ENCODE measurements at places on chromosomes 5 and 9. TPM values are rescaled to one million over a fixed set of nuclear protein-coding genes. Genes with fewer than 3 reads are reported as not detected.

PCDHGA7 gene
- total RNA-seq, result 1.9 TPM

TXNDC8 gene
- total RNA-seq, result not detected

- H3K36me3 ChIP-seq, result peaks cover 34% of the 10 kb centered on the region
- no peaks in the 10 kb centered on the region for H3K27me3 ChIP-seq
- peak overlapping the region; percentile 100 for H3K27ac ChIP-seq
- no peak for DNase-seq
- peak overlapping the region; percentile 78 for H3K4me3 ChIP-seq
Observed at GRCh38 chr9:72362118-72362531, 2.9 kb downstream of the ZFAND5 start.

DNA sequence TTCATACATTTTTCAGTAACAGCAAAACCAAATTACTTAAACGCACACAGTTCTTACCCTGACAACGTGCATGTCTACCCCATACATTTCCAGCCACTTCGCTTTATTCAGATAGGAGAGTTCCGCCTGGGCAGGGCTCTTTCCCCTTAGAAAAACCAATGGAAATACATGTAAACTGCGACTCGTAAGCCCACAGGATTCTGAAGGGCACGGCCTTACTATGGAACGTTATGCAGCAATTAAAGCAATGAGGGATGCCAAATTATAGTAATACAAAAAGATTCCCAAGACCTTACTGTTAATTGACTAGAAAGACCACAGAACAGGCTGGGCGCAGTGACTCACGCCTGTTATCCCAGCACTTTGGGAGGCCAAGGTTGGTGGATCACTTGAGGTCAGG, 64.5 kb downstream of the EPB41L4B start:
- no peaks in the 10 kb centered on the region for H3K36me3 ChIP-seq
- H3K4me1 ChIP-seq, result peaks cover 9% of the 10 kb centered on the region
- no peak for DNase-seq
- H3K4me3 ChIP-seq, result no peak overlapping the region
- no peak overlapping the region for H3K27ac ChIP-seq
- no peaks in the 10 kb centered on the region for H3K27me3 ChIP-seq

- H3K4me3 ChIP-seq, result no peak overlapping the region
- H3K27ac ChIP-seq, result no peak overlapping the region
- no peak for DNase-seq
- no peaks in the 10 kb centered on the region for H3K36me3 ChIP-seq
- no peaks in the 10 kb centered on the region for H3K4me1 ChIP-seq
- no peaks in the 10 kb centered on the region for H3K27me3 ChIP-seq
Observed at GRCh38 chr9:14935106-14935751, 25.0 kb upstream of the FREM1 start.

LCP2 gene
- total RNA-seq, result 82.9 TPM

DNA sequence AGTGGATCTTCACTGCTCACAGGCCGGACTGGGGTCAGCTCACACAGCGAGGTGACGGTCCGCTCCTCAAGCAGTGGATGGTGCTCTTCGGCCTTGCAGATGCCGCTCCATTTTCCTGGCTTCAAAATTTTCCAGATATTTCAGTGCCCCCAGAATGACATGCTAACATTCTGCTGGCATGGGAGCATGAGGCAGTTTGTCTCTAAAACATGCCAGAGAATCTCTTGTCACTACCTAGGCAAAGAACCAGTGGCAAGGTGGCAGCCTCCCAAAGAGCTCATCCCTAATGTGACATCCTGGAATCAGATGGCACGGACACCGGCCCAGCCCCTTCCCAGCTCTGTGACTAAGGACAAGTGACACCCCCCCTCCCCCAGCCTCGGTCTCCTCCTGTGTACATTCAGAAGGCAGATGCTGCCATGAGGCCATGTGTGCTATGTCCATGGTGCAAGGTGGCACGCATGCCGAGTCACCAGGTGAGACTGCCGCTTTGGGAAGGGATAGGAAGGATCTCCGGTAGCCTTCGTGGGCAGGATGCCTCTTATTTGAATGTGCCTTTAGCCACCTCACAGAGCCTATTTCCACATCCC, 2.7 kb downstream of the S1PR3 start:
- H3K27ac ChIP-seq, result no peak overlapping the region
- no peak for DNase-seq
- H3K4me1 ChIP-seq, result peaks cover 33% of the 10 kb centered on the region
- H3K36me3 ChIP-seq, result no peaks in the 10 kb centered on the region
- H3K27me3 ChIP-seq, result peaks cover 11% of the 10 kb centered on the region
- peak overlapping the region; percentile 66 for H3K4me3 ChIP-seq

POLK gene
- 39.6 TPM for total RNA-seq

DNA sequence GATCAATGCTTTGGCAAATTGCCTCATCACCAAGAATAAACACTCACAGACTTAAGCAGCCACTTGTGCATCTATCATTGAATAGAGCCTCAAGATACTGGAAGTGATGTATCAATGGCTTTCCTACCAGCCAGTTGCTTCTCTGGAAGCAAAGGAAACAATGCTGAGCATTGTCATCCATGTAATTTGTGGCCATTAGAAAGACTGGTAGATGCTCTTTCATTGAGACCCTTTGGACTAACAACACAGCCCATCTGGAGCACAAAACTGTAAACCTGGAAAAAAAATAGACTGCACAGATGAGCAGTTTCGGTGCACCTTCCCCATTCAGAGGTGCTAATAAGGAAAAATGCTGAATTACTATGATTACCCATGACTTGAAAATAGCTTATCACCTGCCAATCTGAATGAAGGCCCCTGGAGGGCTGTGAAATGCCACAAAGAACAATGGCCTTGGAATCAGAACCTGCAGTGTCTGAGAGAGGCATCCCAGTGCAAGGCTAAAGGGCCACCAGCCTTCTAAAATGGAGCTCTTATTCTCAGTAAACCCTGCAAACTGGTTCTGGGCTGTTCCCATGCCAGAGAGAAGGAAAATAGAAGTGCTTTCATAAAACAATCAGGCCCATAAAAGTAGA, 127.5 kb downstream of the RFK start:
- H3K27me3 ChIP-seq, result no peaks in the 10 kb centered on the region
- no peaks in the 10 kb centered on the region for H3K36me3 ChIP-seq
- no peak for DNase-seq

DNA sequence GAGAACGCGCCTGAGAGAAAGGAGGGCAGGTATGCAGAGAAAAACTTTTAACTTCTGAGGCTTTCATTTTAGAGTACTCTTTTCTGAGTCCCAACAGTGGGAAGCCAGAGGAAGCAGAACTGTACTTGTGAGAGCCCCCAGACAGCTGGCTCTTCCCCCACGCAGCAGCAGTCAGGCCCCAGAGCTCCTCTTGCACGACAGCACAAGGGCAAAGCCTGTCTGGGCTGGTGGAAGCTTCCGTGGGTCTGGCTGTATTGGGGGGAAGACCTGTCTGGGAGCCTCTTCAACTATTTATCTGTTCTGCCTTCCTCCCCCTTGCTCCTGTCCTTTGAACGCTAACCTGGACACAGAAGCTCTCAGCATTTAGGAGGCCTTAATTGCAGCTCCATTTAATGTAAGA, 68.2 kb downstream of the THBS4 start:
- no peak overlapping the region for H3K4me3 ChIP-seq
- no peak overlapping the region for H3K27ac ChIP-seq
- H3K27me3 ChIP-seq, result no peaks in the 10 kb centered on the region
- H3K36me3 ChIP-seq, result no peaks in the 10 kb centered on the region
- no peaks in the 10 kb centered on the region for H3K4me1 ChIP-seq
- DNase-seq, result no peak

ACSL6 gene
- 0.59 TPM for total RNA-seq

STPG3 gene
- 0.38 TPM for total RNA-seq

NPR3 gene
- 35.8 TPM for total RNA-seq

DNA sequence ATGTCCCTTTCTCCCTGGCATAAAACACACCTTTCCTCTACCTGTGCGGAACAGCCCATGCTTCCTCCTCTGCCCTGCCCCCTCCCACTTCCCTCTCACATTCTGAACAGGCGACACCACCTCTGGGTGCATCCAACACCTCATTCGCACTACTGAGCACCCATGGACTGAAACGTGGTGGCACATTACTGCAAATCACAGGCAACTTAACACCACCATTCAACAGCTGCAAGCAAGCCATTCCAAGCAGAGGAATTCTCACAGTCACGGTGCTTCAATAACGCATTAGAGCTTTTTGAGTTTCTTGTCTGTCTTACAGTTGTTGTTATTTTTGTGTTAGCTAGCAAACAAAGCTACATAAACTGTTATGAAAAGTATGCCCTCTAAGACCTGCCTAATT, 298.2 kb upstream of the TAS2R1 start:
- no peaks in the 10 kb centered on the region for H3K4me1 ChIP-seq
- H3K27me3 ChIP-seq, result no peaks in the 10 kb centered on the region
- H3K4me3 ChIP-seq, result no peak overlapping the region
- no peak for DNase-seq

DNA sequence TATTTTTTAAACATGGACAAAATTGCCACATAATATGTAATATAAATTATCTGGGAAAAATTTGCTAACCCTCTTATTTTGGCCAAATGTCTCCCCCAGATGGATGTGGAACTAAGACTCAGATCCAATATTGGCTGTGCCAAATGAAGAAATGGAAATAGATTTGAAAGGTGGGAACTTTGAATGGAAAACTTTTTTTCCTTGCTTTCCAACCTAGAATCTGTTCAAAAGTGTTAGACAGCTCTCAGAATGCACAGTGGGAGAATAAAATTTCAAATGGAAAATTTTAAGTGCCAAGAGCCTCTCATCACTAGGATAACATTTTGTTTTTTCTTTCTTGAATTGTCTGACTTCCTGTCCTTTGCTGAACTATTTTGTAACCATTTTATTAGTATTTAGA, 142.6 kb upstream of the GAS1 start:
- no peaks in the 10 kb centered on the region for H3K27me3 ChIP-seq
- no peak for DNase-seq
- no peaks in the 10 kb centered on the region for H3K36me3 ChIP-seq
- H3K4me3 ChIP-seq, result no peak overlapping the region
- no peaks in the 10 kb centered on the region for H3K4me1 ChIP-seq

RALGPS1 gene
- total RNA-seq, result 17.6 TPM

DNA sequence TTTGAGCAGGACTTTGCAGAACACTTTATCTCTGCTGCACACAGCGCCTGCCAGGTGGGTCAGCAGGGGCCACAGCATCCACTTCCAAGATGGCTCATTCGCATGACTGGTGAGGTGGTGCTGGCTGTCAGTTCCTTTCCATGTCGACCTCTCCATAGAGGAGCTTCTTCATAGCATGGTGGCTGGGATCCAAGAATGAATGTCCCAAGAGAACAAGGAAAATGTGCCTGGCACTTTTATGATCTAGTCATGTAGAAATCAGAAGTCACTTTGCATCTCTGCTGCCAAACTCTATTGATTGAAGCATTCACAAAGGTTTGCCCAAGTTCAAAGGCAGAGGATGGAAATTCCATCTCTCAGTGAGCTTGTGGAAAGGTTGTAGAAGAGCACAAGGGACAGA, 85.0 kb downstream of the GALNT10 start:
- H3K4me3 ChIP-seq, result no peak overlapping the region
- no peaks in the 10 kb centered on the region for H3K27me3 ChIP-seq
- no peak for DNase-seq
- peaks cover 26% of the 10 kb centered on the region for H3K4me1 ChIP-seq

- peaks cover under 1% of the 10 kb centered on the region for H3K27me3 ChIP-seq
- H3K4me1 ChIP-seq, result no peaks in the 10 kb centered on the region
- no peak for DNase-seq
- H3K4me3 ChIP-seq, result no peak overlapping the region
- no peak overlapping the region for H3K27ac ChIP-seq
- no peaks in the 10 kb centered on the region for H3K36me3 ChIP-seq
Observed at GRCh38 chr9:136769710-136770191, 5.4 kb upstream of the LCN15 start.

DNA sequence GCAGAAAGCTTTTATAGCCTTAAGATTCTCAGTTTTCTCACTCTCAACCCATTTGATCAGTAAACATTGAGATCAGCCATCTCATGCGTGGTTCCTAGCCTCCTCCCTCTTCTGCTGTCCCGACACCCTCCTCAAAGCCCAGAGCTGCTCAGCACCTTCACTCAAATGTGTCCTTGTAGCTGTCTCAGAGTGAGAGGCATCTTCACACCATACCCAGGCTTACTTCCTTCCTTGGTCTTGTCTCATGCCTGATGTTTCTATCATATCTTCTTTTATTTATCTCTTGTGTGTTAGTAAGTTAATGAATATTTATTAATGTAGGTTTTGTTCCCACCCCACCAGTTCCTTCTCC, 72.4 kb upstream of the SNX2 start:
- H3K4me3 ChIP-seq, result no peak overlapping the region
- no peaks in the 10 kb centered on the region for H3K27me3 ChIP-seq
- H3K27ac ChIP-seq, result no peak overlapping the region
- H3K36me3 ChIP-seq, result no peaks in the 10 kb centered on the region
- DNase-seq, result no peak

CBY3 gene
- not detected for total RNA-seq

GRCh38 chr5:13606051-13606450, 338.4 kb downstream of the DNAH5 start:
- no peaks in the 10 kb centered on the region for H3K4me1 ChIP-seq
- H3K36me3 ChIP-seq, result no peaks in the 10 kb centered on the region
- no peak overlapping the region for H3K4me3 ChIP-seq
- no peak for DNase-seq
